Fibroblast of skin of abdomen (primary cell): ENCODE measurements at places on chromosomes 5 and 9.
A peak's percentile ranks its signal among the peaks of the same experiment; 100 is the strongest.

DNA sequence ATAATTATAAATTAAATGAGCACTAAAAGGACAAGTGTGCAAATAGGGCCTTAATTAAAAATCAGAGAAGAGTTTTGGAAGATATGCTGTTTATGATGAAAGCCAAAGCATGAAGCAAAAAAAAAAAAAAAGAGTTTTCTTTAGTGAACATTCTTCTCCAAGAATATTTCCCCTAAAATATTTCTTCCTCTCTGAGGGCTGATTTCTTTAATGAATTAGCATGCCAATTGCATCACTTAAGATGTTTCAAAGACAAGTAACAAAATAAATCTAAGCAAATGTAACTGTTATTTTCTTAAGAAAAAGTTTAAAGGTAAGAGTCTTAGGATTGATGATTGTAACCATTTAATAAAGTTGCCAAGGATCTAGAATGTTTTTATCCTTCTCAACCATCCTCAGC is 81.6 kb upstream of the MPDZ start:
- DNase-seq = peak; percentile 49

- DNase-seq = no peak
Observed at GRCh38 chr5:155259648-155260047, 246.1 kb downstream of the KIF4B start.

DNA sequence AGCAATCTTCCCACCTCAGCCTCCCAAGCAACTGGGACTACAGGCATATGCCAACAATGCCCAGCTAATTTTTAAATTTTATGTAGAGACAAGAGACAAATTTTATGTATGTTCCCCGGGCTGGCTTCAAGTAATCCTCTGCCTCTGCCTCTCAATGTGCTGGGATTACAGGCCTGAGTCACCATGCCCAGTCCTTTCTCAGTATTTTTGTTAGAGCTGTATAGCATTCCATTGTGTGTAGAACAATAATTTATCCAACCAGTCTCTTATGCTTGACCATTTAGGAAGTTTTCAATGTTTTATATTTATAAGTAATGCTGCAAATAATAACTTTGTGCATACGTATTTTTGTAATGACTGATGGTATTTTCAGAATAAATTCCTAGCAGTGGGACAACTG is 38.9 kb upstream of the CTXN3 start:
- no peak for DNase-seq

DNA sequence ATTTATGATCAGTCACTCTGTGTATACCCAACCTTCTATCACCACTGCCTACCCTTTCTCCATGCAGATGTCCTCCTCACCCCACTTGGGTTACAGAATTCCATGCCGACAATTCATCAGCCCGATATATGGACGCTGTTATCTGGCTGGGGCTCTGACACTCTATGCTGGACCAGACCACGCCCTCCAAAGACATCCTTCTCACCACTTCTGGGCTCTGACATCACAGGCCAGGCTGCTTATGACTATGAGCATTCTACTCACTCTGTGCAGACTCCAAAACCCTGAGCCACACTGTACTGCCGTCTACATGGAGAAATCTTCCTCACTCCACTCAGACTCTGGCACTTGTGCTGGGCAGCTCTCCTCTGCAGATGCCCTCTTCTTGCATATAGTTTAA is 7.6 kb upstream of the AK3 start:
- no peak for DNase-seq

DNA sequence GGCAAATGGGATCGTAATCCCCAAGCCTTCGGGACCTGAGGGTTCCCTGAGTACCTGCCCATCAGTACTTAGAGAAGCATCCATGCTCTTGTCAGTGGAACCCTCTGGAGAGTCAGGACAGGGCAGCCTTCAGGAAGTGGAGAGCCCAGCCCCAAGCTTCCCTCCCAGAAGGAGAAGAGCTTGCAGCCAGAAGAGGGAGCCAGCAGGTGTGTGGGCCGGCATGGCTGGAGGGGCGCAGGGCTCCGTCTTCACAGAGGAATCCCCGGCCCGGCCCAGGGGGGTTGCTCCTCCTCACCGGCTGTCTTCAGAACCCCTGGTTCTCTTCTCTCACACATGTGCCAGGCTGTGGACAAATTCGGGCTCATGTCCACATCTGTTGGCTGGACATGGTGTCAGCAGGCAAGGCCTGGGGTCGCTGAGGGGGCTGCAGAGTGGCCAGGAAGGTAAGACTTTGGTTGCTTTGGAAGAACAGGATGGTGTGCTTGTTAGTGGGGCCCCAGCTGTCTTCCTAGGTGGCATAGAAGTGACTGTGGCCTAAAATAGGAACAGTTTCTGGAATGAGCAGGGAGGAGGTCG is 58.9 kb upstream of the RXRA start:
- DNase-seq = no peak

DNA sequence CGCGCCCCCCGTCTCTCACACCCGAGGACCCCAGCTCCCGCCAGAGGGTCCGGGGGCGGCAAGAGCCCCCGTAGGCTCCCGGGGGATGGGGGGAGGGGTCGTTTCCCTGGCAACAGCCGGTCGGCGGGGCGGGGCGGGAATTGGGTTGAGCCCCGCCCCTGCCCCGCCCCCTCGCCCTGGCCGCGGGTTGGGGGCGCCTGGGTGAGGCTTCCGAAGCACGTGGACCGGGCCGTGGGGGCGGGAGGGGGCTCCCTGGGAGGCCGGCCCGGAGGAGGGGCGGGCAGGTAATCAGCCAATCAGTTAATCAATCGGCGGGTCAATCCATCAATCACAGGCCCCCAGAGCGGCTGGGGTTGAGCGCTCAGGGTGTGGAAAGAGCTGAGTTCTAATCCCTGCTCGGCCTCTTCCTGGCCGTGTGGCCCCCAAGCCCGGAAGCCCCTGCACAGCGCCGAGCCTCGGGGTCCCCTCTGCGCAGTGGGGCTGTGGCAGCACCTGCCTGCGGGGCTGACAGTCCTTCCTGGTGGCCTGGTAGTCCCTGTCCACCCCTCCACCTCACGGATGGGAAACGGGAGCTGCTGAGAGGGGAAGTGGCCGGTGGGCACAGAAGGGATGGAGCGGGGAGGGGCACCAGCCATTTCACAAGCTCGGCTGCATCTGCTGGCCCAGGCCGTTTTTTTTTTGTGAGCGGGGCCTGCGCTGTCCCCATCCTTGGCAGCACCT is 174.2 kb upstream of the IER5L start:
- DNase-seq = no peak

GRCh38 chr9:78272307-78272706 is 24.6 kb upstream of the PSAT1 start:
- DNase-seq = no peak

GRCh38 chr5:96961053-96961452 is 25.2 kb downstream of the LNPEP start:
- no peak for DNase-seq

DNA sequence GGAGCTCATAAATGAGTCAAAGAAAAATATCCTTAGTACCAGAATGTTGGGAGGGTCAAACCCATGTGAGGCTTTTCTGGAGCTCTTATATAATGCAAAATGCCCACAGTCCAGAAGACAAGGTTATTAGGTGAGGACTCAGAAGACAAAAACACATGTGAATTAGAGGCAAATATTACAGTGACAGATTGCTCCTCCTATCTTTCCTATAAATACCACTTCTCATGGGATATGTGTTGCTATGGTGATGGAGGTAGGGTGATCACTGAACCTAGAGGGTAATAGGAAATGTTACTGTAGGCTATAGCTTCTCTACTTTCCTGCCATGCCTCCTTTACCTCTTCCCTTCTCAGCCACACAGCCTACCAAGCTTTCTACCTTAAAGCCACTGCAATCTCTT is 264.6 kb downstream of the SEC61B start:
- no peak for DNase-seq

DNA sequence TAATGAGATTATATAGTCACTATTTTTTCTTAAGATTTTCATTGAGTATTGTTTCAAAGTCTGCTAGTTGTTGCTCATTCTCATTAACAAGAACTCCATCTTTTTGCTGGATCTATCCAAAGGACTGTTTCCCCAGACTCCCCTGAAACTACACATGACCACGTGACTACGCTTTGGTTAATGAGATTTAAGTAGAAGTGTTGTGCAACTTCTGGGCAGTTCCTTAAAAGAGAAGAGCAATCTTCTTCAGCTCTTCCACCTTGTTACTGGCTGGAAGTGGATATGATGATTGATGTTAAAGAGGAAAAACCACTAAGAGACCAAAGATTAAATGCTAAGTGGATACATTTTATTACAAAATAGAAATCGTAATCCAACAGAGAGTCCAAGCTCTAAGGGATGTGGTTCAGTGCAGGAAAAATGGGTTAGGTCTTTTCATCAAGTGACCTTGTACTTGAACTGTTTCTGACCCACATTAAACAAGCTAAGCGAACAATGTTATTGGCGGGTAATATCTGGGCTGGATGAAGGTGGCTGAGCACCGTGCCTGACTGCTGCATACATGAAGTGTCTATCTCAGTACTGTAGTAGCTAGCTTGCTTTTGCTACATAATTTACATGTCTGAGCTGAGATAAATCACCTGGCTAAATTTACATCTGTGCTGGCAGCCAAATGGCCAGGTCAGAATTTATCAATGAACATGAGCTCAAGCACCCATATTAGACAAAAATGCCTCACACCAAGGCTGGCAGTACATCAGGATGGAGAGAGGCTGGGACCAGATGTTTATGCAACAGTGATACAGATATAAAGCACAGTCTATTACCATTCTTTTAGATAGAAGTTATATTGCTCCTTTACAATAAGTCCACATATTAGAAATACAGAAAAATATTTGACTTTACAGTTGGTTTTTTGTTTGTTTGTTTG is 7.5 kb upstream of the CTNNAL1 start:
- no peak for DNase-seq

- DNase-seq = no peak
Observed at GRCh38 chr5:95850391-95850894, 27.9 kb upstream of the GLRX start.

DNA sequence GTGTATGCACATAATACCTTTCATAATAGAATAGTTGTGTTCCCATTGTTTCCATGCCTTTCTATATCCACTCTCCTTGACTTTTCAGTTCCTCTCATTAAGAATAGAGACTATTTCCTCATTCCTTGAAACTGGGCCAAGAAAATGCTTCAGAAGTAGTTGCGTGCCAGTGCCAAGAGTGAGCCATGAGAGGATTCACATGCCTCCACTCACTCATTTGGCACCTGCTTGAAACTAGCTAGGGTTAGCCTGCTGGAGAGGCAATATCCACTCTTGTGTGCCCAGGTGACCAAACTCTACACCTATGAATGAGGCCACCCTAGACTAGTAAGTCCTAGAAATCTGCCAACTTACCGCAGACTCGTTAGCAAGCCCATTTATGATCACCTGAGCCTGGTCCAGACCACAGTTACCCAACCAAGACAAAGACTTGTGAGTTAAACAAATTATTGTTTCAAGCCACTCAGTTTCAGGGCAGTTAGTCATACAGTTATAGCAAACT is 276.3 kb downstream of the EPB41L4A start:
- peak; percentile 55 for DNase-seq

DNA sequence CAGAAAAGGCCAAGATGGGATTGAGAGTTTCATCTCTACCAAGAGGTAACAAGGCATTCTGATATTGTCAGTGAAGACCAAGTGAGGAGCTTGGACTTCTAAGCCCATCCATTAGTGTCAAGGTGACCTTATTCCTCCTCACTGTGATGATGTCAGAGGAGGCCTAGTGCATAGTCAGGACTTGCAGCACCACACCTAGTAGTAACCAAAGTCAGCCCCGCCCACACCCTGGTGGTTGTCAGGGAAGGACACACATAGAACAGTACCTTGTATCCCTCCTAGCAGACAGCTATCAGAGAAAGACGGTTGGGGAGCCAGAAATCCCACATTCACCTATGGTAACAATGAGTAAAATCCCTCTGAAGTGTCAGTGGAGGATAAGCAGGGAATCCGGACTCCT is 111.7 kb downstream of the AP3B1 start:
- no peak for DNase-seq

GRCh38 chr5:147321569-147321968 is 86.7 kb downstream of the STK32A start:
- no peak for DNase-seq

DNA sequence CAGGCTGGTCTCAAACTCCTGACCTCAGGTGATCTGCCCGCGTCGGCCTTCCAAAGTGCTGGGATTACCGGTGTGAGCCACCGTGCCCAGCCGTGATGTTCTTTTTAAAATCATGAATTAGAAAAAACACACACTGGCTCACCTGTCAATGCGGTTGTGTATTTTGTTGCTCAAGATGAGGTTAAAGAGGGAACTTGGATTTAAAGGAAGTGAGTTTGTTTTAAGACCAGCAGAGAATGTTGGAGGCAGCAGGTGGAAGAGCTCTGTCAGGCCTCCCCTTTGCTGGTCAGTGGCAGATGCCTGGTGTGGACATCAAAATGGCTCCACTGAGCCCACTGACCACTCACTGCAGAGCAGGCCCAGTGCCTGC is 38.9 kb downstream of the WNK2 start:
- no peak for DNase-seq

DNA sequence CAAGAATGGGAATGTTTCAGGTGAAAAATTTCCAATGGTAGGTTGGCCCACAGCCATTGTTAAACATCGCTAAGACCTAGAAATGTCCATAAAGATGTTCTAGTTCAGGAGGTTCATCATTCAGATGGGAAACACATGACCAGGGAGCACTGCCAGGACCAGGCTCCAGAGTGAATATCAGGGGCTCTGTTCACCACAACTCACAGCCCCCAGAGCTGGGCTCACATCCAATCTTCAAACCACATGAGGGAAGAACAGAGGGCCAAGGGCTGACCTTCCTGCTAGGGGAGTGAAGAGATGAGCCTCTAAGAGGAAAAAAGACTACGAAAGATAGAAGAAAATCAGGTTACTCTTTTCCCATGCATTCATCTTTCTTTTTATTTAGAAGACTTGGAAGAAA is 205.8 kb downstream of the SEMA5A start:
- peak; percentile 62 for DNase-seq

GRCh38 chr9:69555802-69556201 is 116.4 kb downstream of the APBA1 start:
- no peak for DNase-seq

DNA sequence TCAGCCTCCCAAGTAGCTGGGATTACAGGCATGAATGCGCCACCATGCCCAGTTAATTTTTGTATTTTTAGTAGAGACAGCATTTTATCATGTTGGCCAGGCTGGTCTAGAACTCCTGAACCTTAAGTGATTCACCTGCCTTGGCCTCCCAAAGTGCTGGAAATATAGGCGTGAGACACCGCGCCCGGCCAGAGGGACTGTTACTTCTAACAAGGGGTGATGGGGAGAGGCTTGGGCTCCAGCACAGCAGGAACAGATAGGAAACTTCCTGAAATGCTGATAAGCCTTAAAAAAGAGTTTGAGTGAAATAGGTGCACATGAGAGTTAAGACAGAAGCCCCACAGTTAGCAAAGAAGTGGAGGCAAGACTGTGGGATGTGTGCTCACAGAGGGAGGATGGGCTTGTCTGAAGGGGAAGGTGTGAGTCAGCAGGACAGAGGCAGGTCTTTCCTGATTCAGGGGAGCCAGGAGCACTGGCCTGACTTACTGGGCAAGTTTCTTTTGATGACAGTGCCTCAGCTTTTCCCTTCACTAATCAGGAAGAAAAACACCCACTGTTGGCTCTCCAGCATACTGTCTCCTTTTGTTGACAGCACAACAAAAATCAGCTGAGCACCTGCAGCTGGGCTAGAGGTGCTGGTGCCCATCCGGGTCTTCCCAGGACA is 68.4 kb downstream of the RAD23B start:
- DNase-seq = no peak

- DNase-seq = no peak
Observed at GRCh38 chr9:134216961-134217360, 52.6 kb upstream of the RNU6ATAC start.
